ENCODE measurements at places on chromosomes 5 and 9.
A peak's percentile ranks its signal among the peaks of the same experiment; 100 is the strongest.

GRCh38 chr9:127862075-127863011 lies 7.9 kb upstream of the ENG start:
- peak; percentile 29 for DNase-seq

- no peak for DNase-seq
Measured at GRCh38 chr9:4177970-4178758, 121.7 kb downstream of the GLIS3 start.

GRCh38 chr9:107982745-107983144 lies 493.2 kb upstream of the KLF4 start:
- DNase-seq = no peak

GRCh38 chr5:102324714-102325113 lies 28.6 kb upstream of the SLCO4C1 start:
- no peak for DNase-seq

DNA sequence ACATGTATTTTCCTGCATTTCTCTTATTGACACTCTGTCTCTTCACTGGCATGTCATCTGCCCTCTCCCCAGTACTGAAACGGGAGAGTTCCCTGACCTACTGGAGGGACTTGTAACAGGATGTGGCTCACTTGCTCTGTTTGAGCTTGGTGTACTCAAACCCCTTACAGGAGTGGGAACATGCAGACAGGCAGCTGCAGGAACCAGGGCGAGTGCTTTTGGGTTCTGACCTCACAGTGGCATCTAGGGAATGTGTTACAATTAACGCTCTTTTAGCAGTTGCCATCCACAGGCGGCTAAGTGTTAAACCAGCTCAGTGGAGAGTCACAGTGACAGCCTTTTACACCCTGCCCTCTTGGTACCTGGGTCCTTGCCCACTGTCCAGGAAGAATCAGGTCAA lies 300.3 kb upstream of the GRAMD2B start:
- DNase-seq = no peak

GRCh38 chr5:119379942-119380547 lies 24.2 kb downstream of the TNFAIP8 start:
- no peak for DNase-seq

DNA sequence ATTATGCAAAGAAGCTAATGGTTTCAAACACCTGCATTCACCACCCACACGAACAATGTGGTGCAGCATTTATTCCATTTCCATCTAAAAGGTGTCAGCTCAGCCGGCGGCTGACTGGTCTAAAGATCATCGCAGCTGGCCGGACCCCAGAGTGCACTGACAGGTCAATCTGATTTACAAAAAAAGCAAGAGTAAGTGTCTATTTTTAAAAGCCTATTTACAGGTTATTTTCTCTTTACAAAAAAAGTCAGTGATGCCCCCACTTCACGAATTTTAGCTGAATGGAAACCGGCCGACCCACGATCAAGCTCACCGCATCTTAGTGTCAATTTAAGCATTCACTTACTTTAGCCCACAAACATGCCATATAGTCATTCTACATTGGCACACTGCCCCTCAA lies 58.3 kb downstream of the SEMA4D start:
- DNase-seq = no peak

DNA sequence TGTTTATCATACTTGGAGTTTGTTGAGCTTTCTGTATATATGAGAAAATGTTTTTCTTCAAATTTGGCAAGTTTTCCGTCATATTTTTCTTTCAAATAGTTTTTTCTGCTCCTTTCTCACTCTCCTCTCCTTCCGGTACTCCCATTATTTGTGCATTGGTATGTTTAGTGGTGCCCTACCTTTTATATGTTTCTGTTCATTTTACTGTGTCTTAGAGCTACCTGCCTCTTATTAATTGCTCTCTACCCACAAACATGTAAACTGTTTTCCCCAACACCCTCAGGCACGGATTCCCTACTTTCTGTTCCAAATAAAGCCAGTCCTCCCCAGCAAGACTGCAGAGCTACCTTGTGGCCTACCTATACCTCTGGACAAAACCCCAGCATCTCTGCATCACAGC lies 60.6 kb upstream of the S1PR3 start:
- no peak for DNase-seq

DNA sequence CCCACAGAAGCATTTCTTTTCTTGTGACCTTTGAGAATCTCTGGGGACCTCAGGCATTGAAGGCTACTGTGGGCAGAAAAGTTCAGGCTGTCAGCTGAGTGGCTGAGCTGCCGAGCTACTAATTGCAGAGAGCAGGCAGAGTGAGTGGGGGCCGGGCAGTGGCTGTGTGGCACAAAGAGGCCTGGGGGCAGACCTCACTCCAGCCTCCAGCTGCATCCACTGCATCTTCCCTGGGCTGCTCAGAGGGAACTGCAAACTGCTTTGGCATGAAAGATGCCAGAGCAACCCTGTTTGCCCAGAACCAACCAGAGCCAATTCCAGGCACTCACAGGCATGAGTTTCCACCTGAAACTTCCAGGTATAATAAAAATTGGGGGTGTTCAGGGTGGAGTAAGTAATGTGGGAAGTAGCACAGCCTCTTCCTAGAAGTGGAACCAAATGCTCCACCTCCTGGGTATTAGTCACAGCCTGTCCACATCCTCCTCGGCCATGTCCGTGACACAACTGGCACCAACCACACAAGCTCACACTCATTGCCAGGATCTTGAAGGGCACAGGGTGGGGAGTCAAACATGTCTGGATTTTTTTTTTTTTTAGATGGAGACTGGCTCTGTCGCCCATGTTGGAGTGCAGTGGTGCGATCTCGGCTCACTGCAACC lies 548.9 kb downstream of the BNC2 start:
- no peak for DNase-seq

Measured in stimulated activated naive CD4-positive, alpha-beta T cell (primary cell).